ENCODE measurements at places on chromosomes 16 and 17.

- H3K4me3 ChIP-seq, result peak overlapping the region; percentile 96
- H3K27me3 ChIP-seq, result no peaks in the 10 kb centered on the region
- H3K36me3 ChIP-seq, result peaks cover 14% of the 10 kb centered on the region
Observed at GRCh38 chr17:75854881-75855309, 240 bp downstream of the WBP2 start.

- H3K27me3 ChIP-seq, result no peaks in the 10 kb centered on the region
- H3K4me3 ChIP-seq, result peak overlapping the region; percentile 51
- peaks cover 58% of the 10 kb centered on the region for H3K4me1 ChIP-seq
- H3K27ac ChIP-seq, result no peak overlapping the region
- DNase-seq, result no peak
- peaks cover 29% of the 10 kb centered on the region for H3K36me3 ChIP-seq
Observed at GRCh38 chr17:74211912-74212208, 1.5 kb upstream of the TTYH2 start.

GRCh38 chr16:69056421-69056820, 49.0 kb upstream of the HAS3 start:
- H3K27ac ChIP-seq, result no peak overlapping the region
- no peaks in the 10 kb centered on the region for H3K27me3 ChIP-seq
- no peak for DNase-seq
- H3K4me3 ChIP-seq, result no peak overlapping the region
- no peaks in the 10 kb centered on the region for H3K36me3 ChIP-seq
- H3K4me1 ChIP-seq, result no peaks in the 10 kb centered on the region

GRCh38 chr16:48517493-48517892, 92.5 kb downstream of the N4BP1 start:
- no peaks in the 10 kb centered on the region for H3K4me1 ChIP-seq
- H3K36me3 ChIP-seq, result no peaks in the 10 kb centered on the region
- no peak for DNase-seq
- no peaks in the 10 kb centered on the region for H3K27me3 ChIP-seq
- no peak overlapping the region for H3K27ac ChIP-seq

DNA sequence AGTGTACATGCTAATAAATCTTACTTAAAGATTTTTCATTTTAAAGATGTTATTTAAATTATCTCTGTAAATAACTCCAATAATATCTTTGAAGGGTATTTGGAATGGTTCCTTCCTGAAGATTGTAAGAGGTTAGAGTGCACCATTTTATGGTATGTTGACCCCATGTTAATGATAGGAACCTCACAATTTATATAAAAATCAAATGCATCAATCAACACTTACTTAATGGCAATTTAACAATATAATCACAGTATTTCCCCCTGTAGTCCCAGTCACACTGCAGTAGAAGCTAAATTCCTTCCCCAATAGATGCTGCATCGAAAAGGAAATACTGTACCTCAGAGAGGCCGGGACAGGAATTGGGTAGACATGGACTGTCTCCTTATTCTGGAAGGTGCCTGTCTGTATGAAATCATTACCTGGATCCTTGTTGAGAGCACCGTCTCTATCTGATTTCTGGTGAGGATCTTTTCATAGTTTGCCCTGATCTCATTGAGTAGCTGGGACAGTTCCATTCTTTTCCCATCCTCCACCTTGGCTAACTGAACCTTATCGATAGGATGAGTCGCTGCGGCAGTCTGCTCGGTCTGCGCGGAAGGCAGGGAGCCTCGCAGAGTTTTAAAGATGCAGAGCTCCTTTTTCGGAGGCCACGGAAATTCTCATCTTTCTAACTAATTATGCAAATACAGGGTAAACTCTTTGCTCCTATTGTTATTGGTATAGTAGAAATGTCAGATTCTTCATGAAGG, at the start of gene KRT222:
Gene KRT222, minus strand, starts transcription at position 596 of the 752 bp plus-strand sequence. Its CDS starts 78 bp downstream, at position 518.
- no peak within 1 kb of the TSS for H3K4me3 ChIP-seq
- H3K4me1 ChIP-seq, result no peaks in the 10 kb centered on the region
- H3K36me3 ChIP-seq, result no peaks in the 10 kb centered on the region
- no peak within 1 kb of the TSS for H3K27ac ChIP-seq
- H3K27me3 ChIP-seq, result peaks cover 15% of the 10 kb centered on the region

DNA sequence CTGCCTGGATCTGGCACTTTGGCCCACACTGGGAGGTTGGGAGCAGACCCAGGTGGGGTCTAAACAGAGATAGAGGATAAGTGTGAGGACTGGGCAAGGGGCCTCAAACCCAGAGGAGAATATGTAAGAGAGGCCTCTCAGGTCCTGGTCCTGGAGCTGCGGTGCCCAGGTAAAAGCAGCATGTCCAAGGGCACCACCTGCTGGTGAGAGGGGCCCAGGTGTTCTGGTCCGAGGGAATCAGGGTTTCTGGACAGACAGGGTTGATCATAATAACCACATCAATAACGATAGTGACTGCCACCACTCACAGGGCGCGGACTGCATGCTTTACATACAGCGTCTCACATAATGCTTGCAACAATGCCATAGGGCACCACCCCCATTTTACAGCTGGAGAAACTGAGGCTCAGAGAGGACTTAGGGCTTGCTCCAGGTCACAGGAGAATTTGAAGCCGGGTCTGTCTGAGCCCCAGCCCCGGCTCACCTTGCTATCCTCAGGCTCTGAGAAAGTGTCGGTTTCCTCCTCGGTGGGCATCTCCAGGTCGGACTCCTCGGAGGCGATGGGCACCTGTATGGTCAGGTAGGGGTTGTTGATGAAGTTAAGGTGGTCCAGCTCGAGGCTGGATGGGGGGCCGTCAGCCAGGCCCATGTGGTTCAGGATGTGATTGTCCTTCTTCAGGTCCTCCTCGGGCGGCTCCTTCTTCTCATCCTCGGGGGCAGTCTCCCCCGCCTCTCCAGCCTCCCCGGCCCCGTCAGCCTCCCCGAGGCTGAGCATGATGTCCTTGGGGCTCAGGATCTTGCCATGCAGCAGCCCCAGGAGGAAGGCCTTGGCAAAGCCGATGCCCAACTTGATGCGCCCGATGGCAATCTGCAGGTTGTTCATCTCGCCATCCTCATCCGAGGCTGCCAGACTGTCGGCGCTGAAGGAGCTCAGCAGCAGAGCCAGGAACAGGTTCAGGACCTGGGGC, 19.1 kb upstream of the CD79B start:
- H3K27me3 ChIP-seq, result no peaks in the 10 kb centered on the region
- H3K27ac ChIP-seq, result no peak overlapping the region
- H3K36me3 ChIP-seq, result no peaks in the 10 kb centered on the region
- peaks cover 57% of the 10 kb centered on the region for H3K4me1 ChIP-seq

DNA sequence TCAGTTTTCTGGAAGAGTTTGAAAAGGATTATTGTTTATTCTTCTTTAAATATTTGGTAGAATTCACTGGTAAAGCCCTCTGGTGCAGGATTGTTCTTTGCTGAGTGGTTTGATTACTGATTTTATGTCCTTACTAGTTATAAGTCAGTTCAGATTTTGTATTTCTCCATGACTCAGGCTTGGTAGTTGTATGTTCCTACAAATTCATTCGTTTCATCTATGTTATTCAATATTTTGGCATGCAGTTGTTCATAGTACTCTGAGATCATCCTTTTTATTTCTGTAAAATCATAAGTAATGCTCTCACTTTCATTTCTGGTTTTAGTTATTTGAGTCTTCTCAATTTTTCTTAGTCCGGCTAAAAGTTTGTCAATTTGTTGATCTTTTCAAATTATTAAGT, 58.1 kb upstream of the CRYM start:
- H3K36me3 ChIP-seq, result no peaks in the 10 kb centered on the region
- no peak overlapping the region for H3K27ac ChIP-seq
- no peak for DNase-seq
- H3K27me3 ChIP-seq, result no peaks in the 10 kb centered on the region
- H3K4me1 ChIP-seq, result no peaks in the 10 kb centered on the region

DNA sequence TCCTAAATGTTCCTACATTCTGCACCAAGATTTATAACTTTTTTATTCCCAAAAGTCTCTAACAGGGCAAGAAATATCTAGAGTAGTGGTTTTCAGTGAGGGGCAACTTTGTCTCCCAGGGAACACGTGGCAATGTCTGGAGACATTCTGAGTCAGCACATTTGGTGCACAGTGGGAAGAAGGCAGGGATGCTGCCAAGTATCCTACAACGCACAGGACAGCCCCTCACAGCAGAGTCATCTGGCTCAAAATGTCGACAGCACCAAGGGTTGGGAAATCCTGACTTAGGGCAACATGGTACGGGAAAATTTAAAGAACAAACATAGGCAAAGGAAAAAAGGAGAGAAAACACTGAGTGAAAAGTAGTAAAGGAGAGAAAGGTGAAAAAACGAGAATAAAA, 61.8 kb downstream of the SMG6 start:
- peaks cover 8% of the 10 kb centered on the region for H3K4me1 ChIP-seq
- no peaks in the 10 kb centered on the region for H3K27me3 ChIP-seq
- H3K36me3 ChIP-seq, result peaks cover 15% of the 10 kb centered on the region
- H3K4me3 ChIP-seq, result no peak overlapping the region
- no peak overlapping the region for H3K27ac ChIP-seq
- no peak for DNase-seq

- H3K4me3 ChIP-seq, result no peak overlapping the region
- H3K27me3 ChIP-seq, result no peaks in the 10 kb centered on the region
- H3K36me3 ChIP-seq, result no peaks in the 10 kb centered on the region
- no peak for DNase-seq
- H3K27ac ChIP-seq, result no peak overlapping the region
- H3K4me1 ChIP-seq, result no peaks in the 10 kb centered on the region
Observed at GRCh38 chr16:74111456-74111982, 185.1 kb upstream of the PSMD7 start.

DNA sequence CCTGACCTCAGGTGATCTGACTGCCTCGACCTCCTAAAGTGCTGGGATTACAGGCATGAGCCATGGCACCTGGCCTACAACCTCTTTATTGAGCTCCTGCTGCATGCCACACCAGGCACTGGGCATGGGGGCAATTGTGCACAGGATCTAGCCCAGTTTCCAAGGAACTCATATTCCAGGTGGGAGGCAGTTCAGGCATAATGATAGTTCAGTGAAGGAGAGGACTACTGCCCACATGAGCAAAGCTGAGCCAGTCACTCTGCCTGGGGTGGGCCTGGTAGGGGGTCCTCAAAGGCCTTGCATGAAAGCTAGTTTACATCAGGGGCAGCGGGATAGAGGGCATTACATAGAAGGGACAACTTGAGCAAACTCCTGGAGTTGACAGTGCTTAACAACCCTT, 2.6 kb upstream of the HCRT start:
- H3K4me3 ChIP-seq, result no peak overlapping the region
- no peak for DNase-seq
- peaks cover 30% of the 10 kb centered on the region for H3K4me1 ChIP-seq
- H3K36me3 ChIP-seq, result peaks cover 3% of the 10 kb centered on the region
- no peaks in the 10 kb centered on the region for H3K27me3 ChIP-seq
- no peak overlapping the region for H3K27ac ChIP-seq

- no peaks in the 10 kb centered on the region for H3K36me3 ChIP-seq
- no peak overlapping the region for H3K27ac ChIP-seq
- DNase-seq, result no peak
- no peaks in the 10 kb centered on the region for H3K27me3 ChIP-seq
- no peak overlapping the region for H3K4me3 ChIP-seq
Observed at GRCh38 chr16:58272855-58273254, 22.0 kb downstream of the PRSS54 start.

- H3K27me3 ChIP-seq, result no peaks in the 10 kb centered on the region
- H3K36me3 ChIP-seq, result peaks cover 7% of the 10 kb centered on the region
- peak; percentile 73 for DNase-seq
- no peak overlapping the region for H3K27ac ChIP-seq
- H3K4me1 ChIP-seq, result peaks cover 69% of the 10 kb centered on the region
Observed at GRCh38 chr17:49227436-49228261, 2.9 kb downstream of the PHOSPHO1 start.

DNA sequence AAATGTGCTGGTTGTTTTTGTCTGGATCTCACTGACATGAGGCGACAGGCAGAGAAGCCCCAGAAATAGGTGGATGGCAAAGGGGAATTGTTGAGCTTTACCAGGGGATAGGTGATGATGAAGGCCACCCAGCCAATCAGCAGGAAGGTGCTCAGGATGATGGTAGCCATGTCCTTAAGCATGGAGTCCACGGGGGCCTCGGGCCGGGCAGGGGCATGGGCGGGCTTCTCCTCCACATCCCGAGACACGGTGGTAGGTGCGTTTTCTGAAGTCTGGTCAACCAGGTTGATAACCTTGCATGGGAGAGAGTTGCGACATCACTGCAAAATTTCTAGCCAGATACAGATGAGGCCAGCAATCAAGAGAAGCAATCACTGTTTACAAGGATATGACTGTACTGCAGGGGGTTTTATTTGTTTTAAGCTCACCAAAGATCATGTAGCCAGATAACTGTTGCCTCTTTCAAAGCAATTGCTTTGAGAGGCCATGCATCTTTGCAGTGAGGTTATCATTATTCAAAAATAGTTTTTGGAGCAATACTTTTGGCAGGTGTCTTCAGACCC, 37.3 kb upstream of the ICAM2 start:
- no peaks in the 10 kb centered on the region for H3K27me3 ChIP-seq
- H3K4me3 ChIP-seq, result no peak overlapping the region
- H3K36me3 ChIP-seq, result peaks cover 67% of the 10 kb centered on the region
- H3K4me1 ChIP-seq, result peaks cover 53% of the 10 kb centered on the region
- DNase-seq, result no peak

DNA sequence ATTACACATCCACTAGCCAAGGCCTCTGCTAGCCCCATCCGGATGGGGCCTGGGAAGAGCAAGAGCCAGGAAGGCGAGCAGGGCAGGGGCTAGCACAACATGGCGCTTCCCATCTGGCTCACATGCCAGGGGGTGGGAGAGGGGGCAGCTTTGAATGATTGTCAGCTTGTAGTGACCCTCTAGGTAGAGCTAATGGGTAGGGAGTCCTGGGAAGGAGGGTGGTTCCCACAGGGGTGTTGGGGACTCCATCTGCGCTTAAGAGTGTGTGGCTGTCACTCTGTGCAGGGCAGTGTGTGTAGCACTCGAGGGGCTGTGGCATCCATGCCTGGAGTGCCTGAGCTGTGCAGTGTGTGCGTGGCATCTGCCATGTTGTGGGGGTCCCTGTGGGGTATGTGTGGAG, 24.5 kb downstream of the ARHGAP23 start:
- H3K27ac ChIP-seq, result no peak overlapping the region
- peaks cover 10% of the 10 kb centered on the region for H3K27me3 ChIP-seq
- H3K36me3 ChIP-seq, result no peaks in the 10 kb centered on the region
- H3K4me3 ChIP-seq, result no peak overlapping the region
- no peak for DNase-seq

DNA sequence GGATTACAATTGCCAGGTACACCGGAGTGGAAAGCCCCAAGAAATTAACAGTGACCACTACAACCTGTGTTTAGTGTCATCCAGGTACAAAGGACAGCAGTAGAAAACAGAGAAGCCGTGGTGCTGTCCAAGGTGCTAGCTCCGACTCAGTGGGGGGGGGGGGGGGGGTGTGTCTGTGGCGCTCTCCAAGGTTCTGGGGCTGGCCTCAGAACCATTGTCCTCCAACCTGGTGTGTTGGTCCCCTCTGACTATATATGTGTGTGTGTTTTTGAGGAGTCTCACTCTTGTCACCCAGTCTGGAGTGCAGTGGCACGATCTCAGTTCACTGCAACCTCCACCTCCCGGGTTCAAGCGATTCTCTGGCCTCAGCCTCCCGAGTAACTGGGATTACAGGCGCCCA, 5.8 kb upstream of the ZNF23 start:
- no peak overlapping the region for H3K27ac ChIP-seq
- H3K36me3 ChIP-seq, result no peaks in the 10 kb centered on the region
- peak; percentile 36 for DNase-seq
- no peak overlapping the region for H3K4me3 ChIP-seq
